ENCODE measurements at places on chromosomes 5 and 9. TPM values are rescaled to one million over a fixed set of nuclear protein-coding genes. Genes with fewer than 3 reads are reported as not detected.

ALDH7A1 gene
- total RNA-seq = 49.2 TPM

LTC4S gene
- 1.5 TPM for total RNA-seq

GRM6 gene
- not detected for total RNA-seq

ZBTB34 gene
- total RNA-seq = 24.6 TPM

FAM81B gene
- total RNA-seq = 1.5 TPM

PPP3R2 gene
- total RNA-seq = 0.23 TPM

Measured in metanephros (tissue), 2 donors.